Stimulated activated CD8-positive, alpha-beta memory T cell treated with anti-CD3 and anti-CD28 coated beads, Interleukin-15, amount 100 ng/mL, for 24 hours (primary cell): ENCODE measurements at places on chromosomes 2 and 18.

DNA sequence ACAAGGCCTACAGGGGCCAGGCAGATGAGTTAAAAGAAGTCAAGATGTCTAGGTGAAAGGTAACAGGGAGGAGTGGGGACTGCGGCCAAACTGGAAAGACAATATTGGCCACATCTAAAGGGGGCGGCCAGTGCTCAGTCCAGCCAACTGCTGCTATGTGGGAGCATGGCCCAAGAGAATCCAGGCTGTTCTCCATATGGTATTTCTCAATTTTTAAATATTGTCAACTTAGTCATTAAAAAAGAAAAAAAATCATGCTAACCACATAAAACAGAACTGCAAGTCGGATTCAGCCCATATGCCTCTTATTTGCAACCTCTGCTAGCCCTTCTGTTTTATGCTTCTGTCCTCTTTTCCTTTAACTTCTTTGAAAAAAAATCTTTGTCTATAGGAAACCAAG is 14.8 kb downstream of the TRABD2A start:
- DNase-seq: no peak

GRCh38 chr2:205338156-205338555 is 344.1 kb upstream of the NRP2 start:
- no peak for DNase-seq

- no peak for DNase-seq
Measured at GRCh38 chr18:12005538-12006487, 24.5 kb downstream of the IMPA2 start.

DNA sequence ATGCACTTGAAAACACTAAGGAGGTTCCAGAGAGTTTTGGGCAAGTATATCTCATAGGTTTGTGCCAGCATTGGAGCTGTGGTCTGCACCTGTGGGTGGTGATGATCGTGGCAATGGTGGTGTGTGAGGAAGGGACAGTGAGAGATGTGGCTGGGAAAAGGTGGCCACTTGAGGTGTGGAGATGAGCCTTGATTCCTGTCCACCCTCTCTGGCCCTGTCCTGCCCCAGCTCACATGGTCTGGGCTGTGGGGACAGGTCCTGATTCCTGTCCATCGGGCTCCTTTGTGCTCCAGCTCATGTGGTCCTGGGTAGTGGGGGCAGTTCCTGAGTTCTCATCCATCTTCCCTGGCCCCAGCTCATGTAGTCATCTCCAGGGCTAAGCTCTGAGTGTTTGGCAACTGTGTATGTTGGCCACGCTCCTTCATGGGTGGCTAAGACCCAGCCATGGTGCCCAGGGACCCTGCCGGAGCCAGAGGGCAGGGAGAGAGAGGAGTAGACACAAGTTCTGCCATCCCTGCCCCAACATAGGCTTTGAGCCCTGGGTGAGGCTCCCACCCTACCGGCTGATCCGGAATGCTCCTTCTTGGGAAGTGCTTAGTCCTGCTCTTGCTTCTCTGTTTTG is 294.4 kb upstream of the HDAC4 start:
- no peak for DNase-seq

DNA sequence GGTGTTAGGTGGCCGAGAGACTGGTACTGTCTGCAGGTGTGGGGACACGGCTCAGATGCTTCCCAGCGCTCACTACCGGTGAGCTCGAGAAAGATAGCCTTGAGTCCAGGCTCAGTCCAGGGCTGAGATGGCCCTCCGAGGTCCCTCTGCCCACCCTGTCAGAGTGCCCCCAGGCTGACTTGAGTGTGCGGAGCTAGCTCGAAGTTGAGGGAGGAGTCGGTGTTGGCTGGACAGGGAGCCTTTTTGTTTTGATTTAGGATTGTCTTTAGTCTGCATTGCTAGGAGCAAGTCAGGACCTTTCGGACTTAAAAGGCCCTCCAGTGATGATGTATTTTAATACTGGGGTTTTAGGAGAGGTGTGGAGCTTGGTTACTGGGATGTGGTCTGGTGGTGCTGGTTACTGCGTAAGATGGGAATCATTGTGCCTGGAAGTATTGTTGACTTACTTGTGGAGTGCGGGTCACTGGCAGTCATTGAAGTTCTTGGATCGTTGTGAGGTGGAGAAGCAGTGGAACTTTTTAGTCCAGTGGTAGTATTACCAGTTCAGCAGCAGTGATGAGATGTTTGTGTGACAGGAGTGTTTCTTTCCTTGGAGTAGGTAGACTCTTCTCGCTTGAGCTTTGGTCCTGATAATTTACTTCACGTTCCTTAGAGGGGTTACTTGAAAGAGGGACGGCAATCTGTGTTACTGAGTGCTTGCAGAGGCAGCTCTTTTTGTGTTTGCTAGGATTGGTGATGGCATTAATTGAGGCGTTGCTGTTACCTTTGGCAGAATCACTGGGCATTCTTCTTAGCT is 633 bp downstream of the KIAA1328 start:
- no peak for DNase-seq

DNA sequence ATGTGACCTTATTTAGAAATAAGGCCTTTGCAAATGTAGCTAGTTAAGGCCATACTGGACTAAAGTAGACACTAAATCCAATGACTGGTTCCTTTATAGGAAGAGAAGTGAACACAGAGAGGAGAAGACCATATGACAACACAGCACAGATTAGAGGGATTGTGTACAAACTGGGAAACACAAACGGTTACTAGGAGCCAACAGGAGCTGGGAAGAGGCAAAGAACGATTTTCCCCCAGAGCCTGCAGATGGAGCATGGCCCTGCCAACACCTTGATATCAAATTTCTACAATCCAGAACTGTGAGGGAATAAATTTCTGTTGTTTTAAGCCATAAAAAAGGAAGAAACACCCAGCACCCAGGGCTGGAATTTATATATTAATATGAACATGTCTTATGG is 38.7 kb upstream of the COL5A2 start:
- DNase-seq: no peak

DNA sequence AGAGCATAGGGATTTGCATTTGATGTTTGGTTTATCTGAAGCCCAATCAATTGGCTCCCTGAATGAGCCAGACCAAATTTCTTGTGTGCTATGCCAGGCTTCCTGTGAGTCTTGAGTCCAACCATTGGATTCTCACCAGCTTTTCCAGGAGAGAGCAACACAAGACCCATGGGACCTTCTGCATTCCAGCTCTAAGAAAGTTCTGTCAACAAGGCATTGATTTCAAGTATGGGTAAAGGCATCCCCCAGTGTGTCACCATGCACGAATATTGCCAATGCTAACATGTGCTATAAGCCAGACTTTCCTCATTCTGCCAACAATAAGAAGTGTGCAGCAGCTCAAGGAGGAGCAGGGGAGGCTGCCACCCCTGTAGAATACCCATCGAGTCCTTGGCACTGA is 266.6 kb downstream of the ETAA1 start:
- DNase-seq: no peak

GRCh38 chr2:8158711-8159110 is 523.1 kb upstream of the ID2 start:
- DNase-seq: no peak

GRCh38 chr18:59865241-59865986 is 34.4 kb upstream of the PMAIP1 start:
- no peak for DNase-seq

- DNase-seq: no peak
Measured at GRCh38 chr2:106570316-106570715, 83.2 kb downstream of the CD8B2 start.

- no peak for DNase-seq
Measured at GRCh38 chr2:234411793-234412192, 85.1 kb downstream of the ARL4C start.

- DNase-seq: no peak
Measured at GRCh38 chr18:58993260-58993659, 128.6 kb downstream of the ZNF532 start.

- no peak for DNase-seq
Measured at GRCh38 chr2:142876423-142876822, 1.0 kb upstream of the KYNU start.

- DNase-seq: no peak
Measured at GRCh38 chr2:23625726-23626125, 240.7 kb downstream of the KLHL29 start.

- no peak for DNase-seq
Measured at GRCh38 chr2:44324971-44325426, 36.3 kb downstream of the PREPL start.

DNA sequence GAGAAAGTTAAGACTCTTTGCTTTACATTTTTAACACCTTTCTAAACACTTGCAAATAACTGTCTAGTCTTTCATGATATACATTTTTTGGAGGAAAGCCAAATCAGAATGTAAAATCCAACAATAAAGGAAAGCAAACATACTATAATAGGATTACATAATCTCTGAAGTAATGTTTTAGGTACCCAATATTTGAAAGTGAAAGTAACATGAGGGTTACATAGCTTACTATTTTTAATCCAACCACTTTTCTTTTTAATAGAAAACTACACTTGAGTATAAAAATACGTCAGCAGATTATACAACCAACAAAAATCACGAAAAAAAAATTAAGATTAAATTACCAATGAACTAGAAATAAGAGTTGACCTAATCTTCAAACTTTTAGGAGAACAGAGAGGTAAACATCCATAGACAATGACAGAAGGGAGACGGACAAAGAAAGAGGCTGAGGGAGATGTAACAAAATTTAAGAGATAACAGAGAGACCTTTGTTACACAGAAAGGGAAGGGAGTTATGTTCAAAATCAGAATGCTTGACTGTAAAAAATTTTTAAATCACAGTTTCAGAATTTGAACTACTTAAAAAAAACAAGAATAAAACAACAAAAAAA is 150.0 kb downstream of the IKZF2 start:
- DNase-seq: no peak

GRCh38 chr18:8705961-8706790 is 820 bp downstream of the MTCL1 start:
- no peak for DNase-seq

DNA sequence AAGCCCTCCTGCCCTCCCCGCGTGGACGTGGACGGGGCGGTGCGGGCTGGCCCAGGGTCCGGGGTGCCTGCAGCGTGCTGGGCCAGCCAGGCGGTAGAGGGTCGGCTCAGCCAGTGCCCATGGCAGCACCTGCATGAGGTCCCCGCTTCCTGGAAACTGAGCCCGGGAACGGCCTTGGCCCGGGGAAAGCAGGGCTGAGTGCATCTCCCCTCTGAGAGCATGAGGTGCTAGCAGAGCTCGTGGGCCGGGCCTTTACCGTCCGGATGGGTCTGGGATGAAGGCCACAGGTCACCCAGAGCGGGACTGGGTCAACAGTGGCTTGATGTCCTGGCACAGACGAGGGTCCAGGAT is 39.8 kb downstream of the TSHZ1 start:
- no peak for DNase-seq

- DNase-seq: no peak
Measured at GRCh38 chr2:26993768-26994167, 23.3 kb downstream of the MAPRE3 start.

DNA sequence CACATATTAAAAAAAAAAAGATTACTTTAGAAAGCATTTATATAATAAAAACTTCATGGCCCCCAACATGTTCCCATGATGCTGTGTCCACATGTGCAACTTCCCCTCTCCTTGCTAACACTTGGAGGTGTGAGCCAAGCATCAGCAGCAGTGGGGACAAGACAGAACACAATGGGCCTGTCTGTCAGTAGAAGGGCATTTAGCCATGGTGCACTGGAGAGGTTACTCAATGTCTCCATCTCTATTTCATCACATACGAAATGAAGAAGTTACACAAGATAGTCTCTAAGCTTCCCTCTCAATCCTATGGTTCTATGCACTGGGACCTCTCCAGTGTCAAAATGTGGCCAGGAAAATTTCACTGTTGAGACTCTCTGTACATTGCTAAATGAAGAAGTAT is 2.5 kb downstream of the VIT start:
- DNase-seq: no peak

GRCh38 chr2:85925216-85925671 is 36.5 kb upstream of the ST3GAL5 start:
- no peak for DNase-seq

DNA sequence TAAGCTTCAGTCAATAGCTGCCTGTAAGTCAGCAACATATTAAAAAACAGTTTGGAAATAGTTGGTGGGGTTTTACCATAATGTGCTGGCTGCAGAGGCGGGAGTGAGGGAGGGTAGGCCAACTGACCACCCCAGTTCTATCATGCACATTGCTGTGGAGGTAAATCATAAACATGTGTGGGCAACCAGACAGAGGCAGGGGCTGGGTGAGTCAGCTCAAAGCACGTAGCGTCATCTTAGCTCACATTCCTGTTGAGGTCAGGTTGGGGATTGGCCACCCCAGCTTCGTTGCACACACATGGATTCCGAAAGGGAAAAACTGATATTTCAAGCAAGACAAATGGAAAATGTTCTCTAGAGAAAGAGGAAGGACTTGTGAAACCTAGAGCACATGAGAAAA is 19.5 kb downstream of the GPR45 start:
- no peak for DNase-seq

DNA sequence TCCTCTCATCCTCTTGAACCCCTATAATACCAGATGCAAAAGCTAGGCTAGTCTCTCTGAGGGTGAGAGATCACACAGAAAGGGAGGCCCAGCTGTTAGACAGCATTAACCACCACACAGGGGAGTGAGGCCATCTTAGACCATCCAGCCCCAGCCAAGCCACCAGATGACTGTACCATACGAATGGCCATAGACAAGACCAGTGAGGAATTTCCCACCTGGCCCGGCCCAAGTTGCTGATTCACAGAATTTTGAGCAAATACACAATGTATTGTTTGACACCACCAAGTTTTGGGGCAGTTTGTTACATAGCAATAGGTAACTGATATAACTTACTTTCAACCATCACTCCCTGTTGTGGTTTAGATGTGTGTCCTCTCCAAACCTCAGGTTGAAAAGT is 98.2 kb upstream of the CTNNA2 start:
- DNase-seq: no peak

GRCh38 chr2:5164776-5165525 is 527.2 kb upstream of the SOX11 start:
- DNase-seq: no peak

GRCh38 chr2:27954221-27954673 is 63.7 kb downstream of the BABAM2 start:
- no peak for DNase-seq

- no peak for DNase-seq
Measured at GRCh38 chr2:240236217-240237111, 96.0 kb upstream of the OTOS start.

DNA sequence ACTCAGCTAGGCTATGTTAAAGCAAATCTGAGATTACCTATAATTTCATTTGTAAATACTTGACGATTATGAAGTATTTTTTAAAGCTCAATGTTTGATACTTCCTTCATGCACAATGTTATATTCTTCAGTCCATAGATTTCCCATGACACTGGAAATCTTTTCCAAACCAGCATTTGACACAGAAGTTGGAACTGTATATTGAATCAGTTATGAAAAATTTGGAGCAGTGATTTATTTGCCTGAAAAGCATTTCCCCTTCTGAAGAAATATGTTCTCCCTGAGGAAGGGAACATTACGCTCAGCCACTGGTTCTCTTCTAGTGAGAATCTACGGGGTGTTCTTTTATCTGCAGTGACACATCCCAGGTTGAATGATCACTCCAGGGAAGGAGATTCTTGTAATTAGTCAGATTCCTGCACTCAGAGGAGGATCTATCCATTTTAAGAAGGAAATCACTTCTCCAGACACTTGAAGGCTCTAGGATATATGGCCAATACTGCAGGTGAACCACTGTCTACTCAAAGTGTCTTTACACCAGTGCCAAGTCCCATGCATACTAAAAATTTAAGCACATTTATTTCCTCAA is 64.7 kb downstream of the HNRNPLL start:
- DNase-seq: no peak

GRCh38 chr2:6896930-6897759 is 19.6 kb downstream of the RSAD2 start:
- DNase-seq: no peak
